Naive B cell (primary cell): ENCODE measurements at places on chromosomes 12 and 14.

DNA sequence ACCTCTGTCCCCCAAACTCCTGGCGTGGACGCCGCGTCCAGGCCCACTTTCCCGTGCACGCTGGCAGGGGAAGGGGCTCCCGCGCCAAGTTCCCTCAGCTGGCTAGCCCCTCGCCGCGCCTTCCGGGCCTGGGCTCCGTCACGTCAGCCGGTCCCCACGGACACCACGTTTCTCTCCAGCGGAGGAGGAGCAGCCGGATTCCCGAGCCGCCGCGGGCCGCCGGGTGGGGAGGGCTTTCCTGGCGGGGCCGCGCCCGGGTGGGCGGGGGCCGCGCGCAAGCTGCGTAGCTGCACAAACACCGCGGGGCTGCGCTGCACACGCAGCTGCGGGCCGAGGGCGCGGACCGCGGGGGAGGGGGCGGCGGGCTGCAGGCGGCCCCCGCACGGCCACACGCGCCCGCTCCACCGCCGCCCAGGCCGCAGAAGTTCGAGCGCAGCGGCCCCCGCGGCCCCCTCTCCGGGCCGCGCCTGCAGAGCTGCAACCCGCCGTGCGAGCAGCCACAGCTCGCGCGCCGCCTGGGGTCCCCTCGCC is 45.1 kb upstream of the PNMA1 start:
- peak overlapping the region; percentile 88 for H3K4me3 ChIP-seq
- no peaks in the 10 kb centered on the region for H3K27me3 ChIP-seq
- DNase-seq: peak; percentile 60
- H3K4me1 ChIP-seq: peaks cover 85% of the 10 kb centered on the region

- H3K4me3 ChIP-seq: peak overlapping the region; percentile 72
- H3K27ac ChIP-seq: peak overlapping the region; percentile 98
- no peaks in the 10 kb centered on the region for H3K27me3 ChIP-seq
- H3K4me1 ChIP-seq: peaks cover 75% of the 10 kb centered on the region
Measured at GRCh38 chr14:70653662-70654061, 11.9 kb downstream of the TTC9 start.

DNA sequence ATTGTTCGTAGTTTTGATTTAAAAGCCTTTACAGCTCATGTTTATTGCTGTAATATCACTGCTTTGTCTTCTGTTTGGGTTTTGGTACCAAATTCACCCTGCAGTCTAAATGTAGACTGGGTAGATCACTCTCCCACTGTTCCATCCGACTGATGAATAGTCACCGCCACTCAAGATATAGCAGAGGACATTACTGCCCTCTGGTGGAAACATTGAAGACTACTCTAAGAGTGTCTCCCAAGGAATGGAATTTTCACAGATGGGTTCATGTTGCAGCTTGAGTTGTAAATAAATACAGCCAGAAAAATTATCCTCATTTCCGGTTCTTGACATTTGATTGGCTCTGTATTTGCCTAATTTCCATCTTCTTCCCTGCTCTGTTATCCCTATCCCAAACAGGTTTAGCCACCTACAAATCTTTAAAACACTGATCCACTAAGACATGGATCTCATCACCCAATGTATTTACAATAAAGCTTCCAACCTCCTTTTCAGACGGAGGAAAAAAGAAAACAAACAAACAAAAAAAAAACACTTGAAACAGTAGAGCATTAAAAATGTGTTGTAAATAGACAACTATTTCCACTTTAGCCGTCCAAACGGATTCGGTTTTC is 198.3 kb upstream of the CPNE8 start:
- H3K4me1 ChIP-seq: no peaks in the 10 kb centered on the region
- H3K36me3 ChIP-seq: no peaks in the 10 kb centered on the region
- peak; percentile 25 for DNase-seq
- no peak overlapping the region for H3K4me3 ChIP-seq

- no peaks in the 10 kb centered on the region for H3K36me3 ChIP-seq
- peaks cover 9% of the 10 kb centered on the region for H3K4me1 ChIP-seq
- no peaks in the 10 kb centered on the region for H3K27me3 ChIP-seq
- H3K27ac ChIP-seq: no peak overlapping the region
- no peak overlapping the region for H3K4me3 ChIP-seq
Measured at GRCh38 chr14:61517911-61518384, 177.4 kb upstream of the HIF1A start.

- H3K4me1 ChIP-seq: no peaks in the 10 kb centered on the region
- no peaks in the 10 kb centered on the region for H3K36me3 ChIP-seq
Measured at GRCh38 chr12:80056845-80057244, 42.5 kb upstream of the OTOGL start.

GRCh38 chr14:57293866-57294837 is 25.4 kb downstream of the AP5M1 start:
- H3K4me3 ChIP-seq: no peak overlapping the region
- no peaks in the 10 kb centered on the region for H3K36me3 ChIP-seq
- H3K27me3 ChIP-seq: no peaks in the 10 kb centered on the region
- DNase-seq: no peak

DNA sequence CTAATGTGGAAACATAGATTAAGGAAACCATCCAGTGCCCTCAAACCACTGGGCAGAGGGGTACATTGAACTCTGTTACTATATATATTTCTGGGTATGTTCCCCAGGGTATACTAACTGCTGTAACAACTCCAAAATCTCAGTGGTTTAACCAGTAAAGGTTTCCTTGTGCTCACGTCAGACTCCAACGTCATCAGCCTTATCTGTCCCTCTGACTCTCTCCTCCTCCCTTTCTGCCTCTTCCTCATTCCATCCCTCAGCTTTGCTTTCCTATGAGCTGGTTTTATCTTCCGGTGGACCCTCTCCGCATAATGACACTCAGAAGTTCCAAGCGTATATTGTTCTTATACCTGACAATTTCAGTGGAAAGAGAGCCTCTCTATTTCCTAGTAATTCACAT is 21.2 kb upstream of the SMCO2 start:
- DNase-seq: no peak
- H3K27ac ChIP-seq: peak overlapping the region; percentile 42
- no peaks in the 10 kb centered on the region for H3K4me1 ChIP-seq
- H3K27me3 ChIP-seq: no peaks in the 10 kb centered on the region
- H3K4me3 ChIP-seq: no peak overlapping the region
- no peaks in the 10 kb centered on the region for H3K36me3 ChIP-seq

DNA sequence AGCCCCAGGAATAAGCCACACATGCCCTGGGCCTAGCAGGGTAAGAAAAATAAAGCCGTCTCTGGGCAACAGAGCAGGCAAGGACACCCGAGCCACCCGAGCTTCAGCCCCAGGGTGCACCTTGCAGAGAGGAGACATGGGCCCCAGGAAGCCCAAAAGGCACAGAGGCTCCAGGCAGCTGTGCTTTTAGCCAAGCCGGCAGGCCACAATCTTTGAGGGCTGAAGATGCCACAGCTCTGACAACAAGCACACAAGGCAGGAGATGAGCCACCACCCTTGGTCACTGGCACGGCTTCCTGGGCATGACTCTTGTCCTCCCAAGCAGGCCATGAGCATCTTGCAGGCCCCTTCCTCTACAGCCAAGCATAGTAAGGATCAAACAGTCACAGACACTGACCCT is 86.3 kb downstream of the ITPK1 start:
- peaks cover 38% of the 10 kb centered on the region for H3K4me1 ChIP-seq
- H3K27me3 ChIP-seq: no peaks in the 10 kb centered on the region
- no peak overlapping the region for H3K27ac ChIP-seq
- DNase-seq: no peak
- no peaks in the 10 kb centered on the region for H3K36me3 ChIP-seq
- H3K4me3 ChIP-seq: no peak overlapping the region

DNA sequence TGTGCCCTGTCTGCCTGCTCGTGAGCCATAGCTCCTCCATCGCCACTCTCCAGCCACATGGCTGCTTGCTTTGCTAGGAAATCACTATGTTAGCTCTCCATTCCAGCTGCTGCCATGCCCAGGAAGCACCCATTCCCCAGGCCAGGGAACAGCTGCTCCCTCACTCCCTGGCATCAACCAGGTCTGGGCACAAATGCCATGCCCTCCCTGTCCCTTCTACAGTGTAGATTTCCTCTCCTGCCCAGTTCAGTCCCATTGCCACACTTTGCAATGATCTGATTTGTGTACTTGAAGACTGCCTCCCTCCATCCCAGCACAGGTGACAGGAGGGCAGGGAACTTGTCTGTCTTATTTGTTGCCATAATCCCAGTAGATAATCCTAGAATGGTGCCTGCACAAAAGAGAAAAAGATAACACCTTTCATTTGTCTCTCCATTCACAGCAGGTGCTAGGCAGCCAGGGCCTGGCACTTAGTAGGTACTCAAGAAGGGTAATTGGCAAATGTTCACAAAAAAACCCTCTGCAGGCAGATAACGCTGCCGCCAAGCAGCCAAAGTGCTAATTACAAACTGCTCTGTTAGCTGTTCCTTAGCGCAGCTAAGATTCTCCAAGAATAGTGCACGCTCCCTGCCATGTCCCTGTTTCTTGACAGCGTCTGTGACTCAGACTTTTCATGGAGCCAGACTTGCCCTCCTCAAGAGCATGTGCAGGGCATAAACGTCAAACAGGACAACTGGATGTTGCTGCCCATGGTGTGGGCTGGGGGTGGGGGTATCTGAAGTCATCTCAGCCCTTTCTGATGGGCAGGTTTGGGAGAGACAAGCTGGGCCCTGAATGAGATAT is 69.1 kb downstream of the ARL6IP4 start:
- H3K4me1 ChIP-seq: peaks cover 5% of the 10 kb centered on the region
- H3K27me3 ChIP-seq: no peaks in the 10 kb centered on the region
- no peak overlapping the region for H3K27ac ChIP-seq
- no peak overlapping the region for H3K4me3 ChIP-seq
- no peaks in the 10 kb centered on the region for H3K36me3 ChIP-seq

GRCh38 chr12:69630191-69630590 is 19.5 kb upstream of the LRRC10 start:
- H3K27ac ChIP-seq: no peak overlapping the region
- no peak for DNase-seq
- H3K36me3 ChIP-seq: no peaks in the 10 kb centered on the region

- no peak overlapping the region for H3K27ac ChIP-seq
- H3K4me3 ChIP-seq: no peak overlapping the region
- H3K27me3 ChIP-seq: no peaks in the 10 kb centered on the region
- H3K4me1 ChIP-seq: no peaks in the 10 kb centered on the region
Measured at GRCh38 chr14:53060046-53060445, 93.1 kb downstream of the DDHD1 start.

DNA sequence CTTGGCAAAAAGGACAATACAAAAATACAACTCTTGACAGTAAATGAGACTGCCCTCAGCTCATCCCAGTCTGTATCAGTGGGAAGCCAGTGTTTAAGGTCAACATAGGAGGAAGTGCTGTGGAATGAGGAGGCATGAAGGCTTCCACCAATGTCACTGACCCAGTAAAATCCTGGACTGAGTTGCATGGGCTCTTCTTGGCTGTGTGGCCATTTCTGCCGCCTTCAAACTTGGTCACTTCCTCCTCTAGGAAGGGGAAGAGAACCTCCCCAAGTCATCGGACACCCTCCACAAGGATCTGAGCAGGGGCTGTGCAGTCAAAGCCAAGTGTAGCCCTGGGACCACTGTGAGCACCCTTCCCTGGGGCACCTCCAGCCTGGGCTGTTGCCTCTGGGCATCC is 11.9 kb downstream of the GPR68 start:
- DNase-seq: no peak
- no peak overlapping the region for H3K4me3 ChIP-seq
- H3K27ac ChIP-seq: no peak overlapping the region
- H3K27me3 ChIP-seq: no peaks in the 10 kb centered on the region
